EL (cell line): ENCODE measurements at places on chromosomes 1 and 21.

- DNase-seq, result peak; percentile 52
These were observed 154.4 kb downstream of the PLPP3 start for GRCh38 chr1:56424744-56425493.

GRCh38 chr1:31272369-31272768, 24.2 kb downstream of the SNRNP40 start:
- DNase-seq, result no peak

- no peak for DNase-seq
These were observed 303.3 kb upstream of the DEPDC1 start for GRCh38 chr1:68800182-68800581.

DNA sequence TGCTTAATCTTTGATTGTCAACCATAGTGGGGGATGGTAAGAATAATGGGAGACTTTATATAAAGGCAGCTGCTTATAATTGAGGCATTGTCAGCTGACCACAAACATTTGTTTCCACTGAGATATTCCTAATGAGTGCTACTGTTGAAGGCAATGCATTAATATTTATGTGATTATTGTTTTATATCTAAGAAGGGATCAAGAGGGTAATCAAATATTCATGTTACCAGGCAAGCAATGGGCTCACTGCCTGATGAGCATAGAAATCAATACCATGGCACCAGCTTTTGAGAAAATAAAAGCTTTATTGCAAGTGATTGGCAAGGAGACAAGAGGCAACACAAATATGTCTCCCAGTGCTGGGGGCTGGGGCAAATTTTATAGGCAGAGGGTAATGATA, 706.7 kb upstream of the ADAMTS5 start:
- no peak for DNase-seq

DNA sequence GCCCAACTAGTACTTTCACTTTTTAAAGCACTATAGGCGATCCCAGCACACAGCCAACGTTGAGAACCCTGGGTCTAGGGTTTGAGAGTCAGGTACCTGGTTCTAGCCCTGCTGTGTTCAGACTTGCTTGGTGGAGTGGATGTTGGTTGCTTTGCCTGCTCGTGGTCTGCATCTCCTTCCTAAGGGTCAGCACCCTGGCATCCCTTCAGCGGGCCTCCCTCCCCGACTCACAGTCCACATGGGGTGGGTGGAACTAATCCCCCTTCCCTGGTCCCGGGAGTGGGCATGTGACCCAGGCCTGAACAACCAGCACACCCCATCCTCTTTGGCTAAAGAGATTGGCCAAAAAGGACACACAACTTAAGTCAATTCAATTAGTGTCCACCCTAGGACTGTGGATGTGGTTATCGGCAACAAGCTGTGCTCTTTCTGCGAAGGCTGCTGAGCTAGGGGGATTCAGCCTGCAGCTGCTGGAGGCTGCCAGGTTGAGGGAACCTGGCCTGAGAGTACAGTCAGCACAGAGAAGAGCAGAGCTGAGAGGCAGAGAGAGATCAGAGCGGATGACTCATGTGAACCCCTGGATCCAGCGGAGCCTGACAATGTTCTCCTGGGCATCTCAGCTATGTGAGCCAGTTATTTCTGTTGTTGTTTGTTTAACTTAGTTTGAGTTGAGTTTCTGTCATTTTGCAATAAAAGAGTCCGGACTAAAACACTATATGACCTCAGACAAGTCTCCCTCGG, 138.9 kb downstream of the ACTL8 start:
- peak; percentile 22 for DNase-seq

- no peak for DNase-seq
These were observed 97.1 kb downstream of the DIRAS3 start for GRCh38 chr1:67953301-67953700.

DNA sequence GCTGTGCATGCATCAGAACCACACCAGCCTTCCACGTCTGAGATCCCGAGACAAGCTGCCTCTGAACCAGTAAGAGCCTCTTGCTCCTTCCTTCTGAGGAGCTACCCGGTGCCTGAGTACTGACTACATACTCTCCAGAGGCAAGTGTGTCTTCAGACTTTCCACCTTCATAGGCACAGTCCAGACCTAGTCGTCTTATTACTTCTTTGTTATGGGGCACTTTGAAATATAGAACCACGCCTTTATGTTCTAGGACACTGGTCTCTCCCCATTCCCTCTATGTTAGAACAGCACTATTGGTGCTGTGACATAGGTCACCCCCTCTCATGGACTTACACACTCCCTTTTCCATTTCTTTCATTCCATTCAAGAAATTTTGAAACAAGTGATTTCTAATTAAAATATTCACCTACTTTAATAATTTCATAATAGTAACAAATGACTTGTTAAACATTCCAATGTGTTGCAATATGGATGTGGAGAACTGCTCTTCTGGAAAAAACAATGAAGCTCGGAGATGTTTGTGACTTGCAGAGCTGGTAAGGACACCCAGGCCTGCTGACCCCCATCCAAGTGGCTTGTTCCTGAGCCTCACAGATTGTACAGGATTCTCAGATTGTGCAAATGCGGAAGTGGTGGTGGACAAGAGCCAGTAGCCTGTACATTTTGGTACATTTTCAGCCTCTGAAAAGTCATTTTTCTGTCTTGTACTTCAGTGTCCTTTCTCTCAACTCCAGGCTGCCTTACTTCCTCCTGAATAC, 76.1 kb upstream of the SIPA1L2 start:
- no peak for DNase-seq

- no peak for DNase-seq
These were observed 105.6 kb upstream of the COG2 start for GRCh38 chr1:230536641-230537155.
